CD8-positive, alpha-beta memory T cell (primary cell): ENCODE measurements at places on chromosomes 7 and 10. TPM values are rescaled to one million over a fixed set of nuclear protein-coding genes. Genes with fewer than 3 reads are reported as not detected.

GRCh38 chr10:123643315-123643714, 22.8 kb upstream of the GPR26 start:
- H3K27me3 ChIP-seq, result no peaks in the 10 kb centered on the region
- H3K36me3 ChIP-seq, result no peaks in the 10 kb centered on the region
- no peak overlapping the region for H3K27ac ChIP-seq
- H3K4me1 ChIP-seq, result no peaks in the 10 kb centered on the region
- DNase-seq, result no peak
- no peak overlapping the region for H3K4me3 ChIP-seq

DNA sequence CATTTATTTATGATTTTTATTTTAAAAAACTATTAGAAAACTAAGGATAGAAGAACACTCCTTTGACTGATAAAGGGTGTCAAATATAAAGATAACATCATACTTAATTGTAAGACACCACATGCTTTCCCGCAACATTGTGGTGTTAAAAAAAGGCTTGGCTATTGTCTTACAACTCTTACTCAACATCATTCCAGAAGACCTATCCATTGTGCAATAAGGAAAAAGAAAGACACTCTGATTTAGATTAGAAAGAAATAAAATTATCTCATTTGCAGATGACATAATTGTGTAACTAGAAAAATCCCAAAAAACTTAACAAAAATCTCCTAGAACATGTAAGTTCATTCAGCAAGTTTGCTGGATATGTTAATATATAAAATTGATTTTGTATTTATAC, 296.7 kb upstream of the GNAI1 start:
- DNase-seq, result no peak
- no peak overlapping the region for H3K4me3 ChIP-seq
- no peak overlapping the region for H3K27ac ChIP-seq
- H3K36me3 ChIP-seq, result no peaks in the 10 kb centered on the region

- H3K4me1 ChIP-seq, result no peaks in the 10 kb centered on the region
- no peak for DNase-seq
- no peaks in the 10 kb centered on the region for H3K27me3 ChIP-seq
- no peaks in the 10 kb centered on the region for H3K36me3 ChIP-seq
- H3K4me3 ChIP-seq, result no peak overlapping the region
- H3K27ac ChIP-seq, result no peak overlapping the region
Measured at GRCh38 chr7:148664324-148664723, 34.4 kb upstream of the CUL1 start.

The AGBL3 gene
- total RNA-seq, result 2.5 TPM

DNA sequence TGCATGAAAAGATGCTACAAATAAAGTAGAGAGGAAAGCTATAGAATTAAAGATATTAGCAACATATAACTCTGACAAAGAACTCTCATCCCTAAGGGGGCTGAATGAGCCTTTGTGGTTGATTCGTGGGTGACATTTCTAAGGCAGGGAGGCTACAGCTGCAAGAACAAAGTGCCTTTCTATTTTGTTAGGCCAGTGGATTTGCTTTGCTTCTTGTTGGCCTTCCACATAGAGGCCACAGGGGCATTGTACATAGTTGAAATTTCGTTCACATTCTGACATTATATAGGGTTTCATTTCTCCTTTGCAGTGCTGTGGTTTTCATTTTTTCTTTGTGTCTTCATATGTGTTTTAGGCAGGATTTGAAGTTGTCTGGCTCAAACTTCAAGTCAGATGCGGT, 819.2 kb upstream of the C7orf33 start:
- no peak overlapping the region for H3K4me3 ChIP-seq
- no peaks in the 10 kb centered on the region for H3K4me1 ChIP-seq
- no peaks in the 10 kb centered on the region for H3K27me3 ChIP-seq
- DNase-seq, result no peak
- no peak overlapping the region for H3K27ac ChIP-seq
- no peaks in the 10 kb centered on the region for H3K36me3 ChIP-seq

DNA sequence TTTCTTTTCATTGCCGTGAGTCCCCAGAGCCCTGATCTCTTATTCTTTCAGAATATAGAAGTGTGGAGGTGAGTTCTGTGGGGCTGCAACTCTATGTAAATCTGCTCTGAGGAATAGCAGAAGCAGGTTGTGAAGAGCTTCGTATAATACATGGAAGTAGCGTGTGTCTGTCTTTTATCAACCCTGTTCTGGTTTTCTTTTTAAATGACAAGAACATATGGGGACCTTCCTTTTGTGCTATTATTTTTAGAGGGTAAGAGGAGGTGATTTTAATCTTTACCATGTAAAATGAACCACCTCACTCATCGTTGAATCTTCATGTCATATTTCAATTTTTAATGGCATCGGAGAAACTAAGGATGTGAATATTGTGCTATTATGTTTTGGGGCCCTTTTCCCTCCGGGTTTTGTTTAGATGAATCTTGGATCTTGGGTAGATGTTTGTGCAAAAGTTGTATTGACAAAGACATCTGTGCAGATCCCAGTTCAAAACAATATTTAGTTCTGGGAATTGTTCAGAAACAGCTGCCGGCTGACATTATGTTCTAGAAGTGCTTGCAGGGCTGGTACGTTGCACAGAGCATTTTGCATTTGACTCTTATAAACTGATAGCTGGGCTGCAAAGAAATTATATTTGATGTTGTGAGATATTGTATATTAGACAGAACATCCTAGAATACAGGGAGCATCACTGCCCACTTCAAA, 46.7 kb downstream of the PLXDC2 start:
- DNase-seq, result no peak
- H3K36me3 ChIP-seq, result no peaks in the 10 kb centered on the region
- H3K4me1 ChIP-seq, result no peaks in the 10 kb centered on the region
- no peak overlapping the region for H3K4me3 ChIP-seq
- no peak overlapping the region for H3K27ac ChIP-seq
- no peaks in the 10 kb centered on the region for H3K27me3 ChIP-seq

GRCh38 chr10:114485696-114486400, 81.5 kb upstream of the AFAP1L2 start:
- peaks cover 38% of the 10 kb centered on the region for H3K36me3 ChIP-seq
- no peak overlapping the region for H3K4me3 ChIP-seq
- H3K4me1 ChIP-seq, result peaks cover 12% of the 10 kb centered on the region
- H3K27ac ChIP-seq, result no peak overlapping the region
- no peak for DNase-seq
- H3K27me3 ChIP-seq, result no peaks in the 10 kb centered on the region

- H3K4me1 ChIP-seq, result no peaks in the 10 kb centered on the region
- H3K27ac ChIP-seq, result no peak overlapping the region
- no peak overlapping the region for H3K4me3 ChIP-seq
- DNase-seq, result no peak
- no peaks in the 10 kb centered on the region for H3K36me3 ChIP-seq
Measured at GRCh38 chr10:91711885-91712680, 79.2 kb upstream of the PPP1R3C start.

- H3K27ac ChIP-seq, result no peak overlapping the region
- H3K36me3 ChIP-seq, result no peaks in the 10 kb centered on the region
- H3K4me3 ChIP-seq, result no peak overlapping the region
Measured at GRCh38 chr7:155581107-155581830, 34.9 kb upstream of the CNPY1 start.

GRCh38 chr7:142139597-142140400, 28.3 kb downstream of the MGAM2 start:
- H3K36me3 ChIP-seq, result no peaks in the 10 kb centered on the region
- H3K27me3 ChIP-seq, result no peaks in the 10 kb centered on the region
- no peak overlapping the region for H3K4me3 ChIP-seq
- no peak overlapping the region for H3K27ac ChIP-seq
- H3K4me1 ChIP-seq, result no peaks in the 10 kb centered on the region

The DNAJC12 gene
- total RNA-seq, result 12.9 TPM

GRCh38 chr7:42380401-42380800, 143.4 kb upstream of the GLI3 start:
- no peaks in the 10 kb centered on the region for H3K27me3 ChIP-seq
- H3K27ac ChIP-seq, result no peak overlapping the region
- H3K4me3 ChIP-seq, result no peak overlapping the region
- DNase-seq, result no peak
- no peaks in the 10 kb centered on the region for H3K4me1 ChIP-seq

The CALCR gene
- not detected for total RNA-seq

The LIPF gene
- total RNA-seq, result not detected

DNA sequence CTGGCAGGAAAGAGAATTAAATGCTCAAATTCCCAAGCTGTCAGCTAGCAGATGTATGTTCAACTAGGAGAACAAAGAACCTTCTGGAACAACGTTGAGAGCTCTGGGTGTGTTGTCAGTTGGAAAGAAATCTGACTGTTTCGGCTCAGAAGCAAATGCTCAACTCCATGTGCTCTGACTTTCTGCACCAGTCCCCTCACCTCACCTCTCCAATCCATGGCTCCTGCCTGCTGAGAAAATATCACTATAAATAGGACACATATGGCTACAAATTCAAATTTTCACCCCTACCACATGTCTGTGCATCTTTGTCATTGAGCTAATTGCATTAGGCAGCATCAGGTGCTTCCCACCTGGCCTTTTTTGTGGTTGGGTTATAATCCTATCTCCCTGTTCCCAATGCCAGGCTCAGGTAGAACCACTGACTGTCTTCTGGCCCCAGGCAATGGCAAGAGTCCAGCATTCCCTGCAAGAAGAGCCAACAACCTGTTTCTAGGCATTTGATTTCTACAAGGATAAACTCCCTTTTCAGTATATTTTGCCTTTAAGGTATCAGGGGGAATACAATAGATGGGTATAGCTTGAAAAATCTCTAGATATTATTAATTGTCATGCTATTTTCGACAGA, 142.6 kb upstream of the LSM8 start:
- H3K27me3 ChIP-seq, result no peaks in the 10 kb centered on the region
- no peak overlapping the region for H3K27ac ChIP-seq
- no peak overlapping the region for H3K4me3 ChIP-seq
- no peaks in the 10 kb centered on the region for H3K4me1 ChIP-seq
- no peaks in the 10 kb centered on the region for H3K36me3 ChIP-seq
